H4 (cell line): ENCODE measurements at places on chromosomes 11 and 22. TPM values are rescaled to one million over a fixed set of nuclear protein-coding genes. Genes with fewer than 3 reads are reported as not detected.

- DNase-seq, result no peak
Observed at GRCh38 chr11:104169091-104169490, 5.1 kb upstream of the PDGFD start.

DNA sequence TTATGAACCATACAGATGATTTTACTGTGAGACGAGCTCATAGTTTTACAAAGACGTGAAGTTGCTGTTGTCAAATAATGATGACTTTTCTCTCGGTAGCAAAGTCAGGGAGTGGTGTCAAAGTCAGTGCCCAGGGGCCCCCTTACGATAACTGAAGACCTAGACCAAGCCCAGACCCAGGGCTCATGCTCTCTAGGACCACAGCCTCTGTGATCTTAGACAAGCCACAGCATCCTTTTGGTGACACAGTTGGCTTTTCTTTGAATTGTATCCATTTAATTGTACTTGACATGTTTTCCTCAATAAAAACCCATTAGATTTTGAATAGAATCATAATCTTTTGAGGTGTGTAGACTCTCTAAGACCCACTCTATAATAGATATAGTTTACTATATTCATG lies 17.9 kb upstream of the POGLUT3 start:
- DNase-seq, result no peak

DNA sequence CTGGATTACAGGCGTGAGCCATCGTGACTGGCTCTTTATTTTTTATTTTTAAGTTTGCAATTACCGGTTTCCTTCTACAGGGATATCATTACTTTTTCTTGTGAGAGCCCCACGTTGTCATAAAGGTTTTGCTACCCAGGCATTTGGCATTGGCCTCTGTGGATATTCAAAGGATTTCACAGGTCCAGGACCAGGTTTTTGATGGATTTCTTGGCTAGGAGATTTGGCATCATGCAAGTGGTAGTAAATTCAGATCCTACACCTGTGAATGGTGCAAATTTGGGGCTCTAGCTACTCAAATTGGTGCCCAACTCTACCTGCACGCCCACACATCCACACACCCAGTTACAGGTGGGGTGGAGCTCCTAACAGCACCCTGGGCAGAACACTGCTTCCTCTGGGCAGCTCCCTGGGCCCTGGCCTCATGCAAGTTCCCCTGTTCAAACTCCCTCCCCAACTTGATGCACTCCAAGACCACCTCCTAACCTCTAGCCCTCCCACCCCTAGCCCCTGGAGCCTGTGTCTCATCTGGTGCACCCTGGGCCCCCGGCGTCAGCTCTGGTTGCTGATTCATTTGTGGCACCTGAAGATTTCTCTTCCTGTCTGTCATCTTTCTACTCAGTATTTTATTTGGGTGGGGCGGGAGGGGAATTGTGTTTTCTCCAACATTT lies 9.3 kb upstream of the MRGPRD start:
- DNase-seq, result no peak

- no peak for DNase-seq
Observed at GRCh38 chr11:82969811-82970210, 68.3 kb downstream of the DDIAS start.

- DNase-seq, result peak; percentile 82
Observed at GRCh38 chr22:28899199-28899853, 16.0 kb downstream of the ZNRF3 start.

The GRAMD1B gene
- 11.0 and 14.9 TPM in 2 replicates for total RNA-seq

The FJX1 gene
- total RNA-seq, result 11.3 and 14.5 TPM in 2 replicates

The CNGA4 gene
- not detected in 2 replicates for total RNA-seq

The PRRG4 gene
- total RNA-seq, result 0.25 TPM in 2 replicates
